Motor neuron (in vitro differentiated cells): ENCODE measurements at places on chromosomes 7 and 10.
A peak's percentile ranks its signal among the peaks of the same experiment; 100 is the strongest.

DNA sequence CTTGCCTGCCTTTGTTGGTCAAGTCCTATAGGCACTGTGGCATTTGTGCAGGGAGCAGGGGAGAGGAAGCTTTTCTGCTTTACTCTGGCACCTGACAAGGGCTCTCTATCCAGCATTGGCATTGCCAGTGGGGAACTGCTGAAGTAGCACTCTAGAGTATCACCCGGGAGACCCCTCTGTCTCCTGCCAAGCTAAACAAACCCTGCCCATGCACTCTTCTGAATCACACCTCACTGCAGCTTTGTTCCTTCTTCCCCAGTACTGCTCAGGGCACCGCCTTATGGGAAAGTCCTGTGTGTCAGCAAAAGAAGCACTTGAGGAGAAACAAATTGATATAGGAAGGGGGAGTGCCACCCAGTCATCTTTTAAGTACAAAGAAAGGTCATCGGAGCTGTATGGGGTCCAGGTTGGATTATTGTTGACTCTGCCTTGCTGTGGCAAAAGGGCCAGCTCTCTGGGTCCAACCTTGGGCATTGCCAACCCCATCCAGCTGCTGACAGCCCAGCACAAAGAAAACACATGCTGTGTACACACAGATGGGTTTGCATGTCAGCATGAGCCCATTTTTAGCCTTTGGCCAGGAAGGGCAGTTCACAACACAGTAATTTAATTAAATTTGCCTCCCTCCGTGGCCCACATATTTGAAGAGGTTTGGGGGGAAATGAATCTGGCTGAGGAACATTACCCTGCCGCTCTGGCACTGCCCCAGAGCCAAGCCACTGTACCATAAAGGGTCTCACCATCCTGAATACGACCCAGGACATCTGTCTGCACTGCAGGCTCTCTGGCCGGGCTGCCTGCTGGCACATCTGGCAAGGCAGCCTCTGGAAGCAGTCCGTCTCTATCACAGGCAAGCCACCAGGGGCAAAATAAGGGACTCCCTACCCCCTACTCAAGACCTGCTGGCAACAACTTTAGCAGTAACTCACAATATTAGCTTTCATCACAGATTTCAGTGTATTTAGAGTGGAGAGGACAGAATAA, 13.1 kb downstream of the LRRC4 start:
- no peak for ATAC-seq

GRCh38 chr7:48621076-48621475, 303.3 kb upstream of the CDC14C start:
- ATAC-seq, result no peak

GRCh38 chr10:102406815-102407214, 11.3 kb downstream of the NFKB2 start:
- ATAC-seq, result no peak

- no peak for ATAC-seq
Measured at GRCh38 chr7:85695533-85695932, 508.7 kb upstream of the SEMA3D start.

DNA sequence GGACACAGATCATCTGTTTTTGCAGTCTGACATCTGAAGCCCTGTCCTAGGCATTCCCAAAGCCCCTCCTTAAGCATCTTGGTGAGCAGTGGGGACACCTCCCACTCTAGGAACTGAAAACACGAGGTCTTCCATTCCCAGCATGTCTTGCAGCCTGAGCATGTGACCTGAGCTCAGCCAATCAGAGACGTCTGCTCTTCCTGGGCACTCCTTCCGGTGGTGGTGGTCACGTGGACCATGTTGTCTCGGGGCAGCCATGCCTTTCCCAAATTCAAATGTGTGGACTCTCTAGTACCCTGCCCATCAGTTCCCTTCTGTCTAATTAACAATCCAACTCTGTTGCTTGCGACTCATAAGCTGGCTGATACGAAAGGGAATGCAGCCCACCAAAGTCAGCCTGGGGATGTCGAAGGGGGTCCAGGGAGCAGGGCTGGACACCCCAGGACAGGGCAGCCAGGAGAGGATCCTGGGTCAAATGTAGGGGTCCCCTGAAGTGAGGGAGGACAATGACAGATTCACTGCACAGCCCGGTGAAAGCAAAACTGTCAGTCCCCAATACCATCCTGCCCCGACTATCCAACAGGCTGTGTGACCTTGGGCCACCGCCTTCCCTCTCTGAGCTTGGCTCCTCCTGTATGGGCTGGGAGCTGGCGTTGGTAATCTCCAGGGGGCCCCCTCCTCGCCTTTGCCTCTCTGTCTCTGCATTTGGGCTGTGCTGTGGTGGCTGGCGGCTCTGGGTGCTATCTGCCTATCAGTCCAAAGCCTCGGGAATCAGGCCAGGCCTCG, 57.4 kb upstream of the BAIAP2L1 start:
- no peak for ATAC-seq

DNA sequence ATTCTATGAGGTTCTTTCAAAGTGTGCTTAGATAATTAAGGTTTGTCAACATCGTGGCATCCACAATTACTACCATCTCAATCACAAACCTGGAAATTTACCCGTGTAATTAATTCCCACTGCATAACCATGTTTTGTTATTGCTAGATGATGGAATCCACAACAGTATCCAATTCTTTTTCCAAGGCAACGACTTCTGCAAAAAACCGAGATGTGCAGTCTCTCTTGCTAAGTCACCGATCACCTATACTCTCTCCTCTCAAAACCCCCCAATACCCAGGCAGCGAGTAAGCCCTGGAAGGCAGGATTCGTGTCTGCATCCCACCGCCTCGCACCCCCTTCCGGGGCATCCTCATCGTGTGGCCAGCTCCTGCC, 678 bp upstream of the EIF4H start:
- no peak for ATAC-seq

- ATAC-seq, result peak; percentile 27
Measured at GRCh38 chr10:120989996-120990598, 138.9 kb downstream of the WDR11 start.

GRCh38 chr7:153584132-153584531, 468.1 kb upstream of the DPP6 start:
- no peak for ATAC-seq

- no peak for ATAC-seq
Measured at GRCh38 chr7:151800391-151800790, 76.5 kb downstream of the PRKAG2 start.

GRCh38 chr10:6027929-6028328, 34.2 kb downstream of the IL2RA start:
- ATAC-seq, result no peak

- ATAC-seq, result no peak
Measured at GRCh38 chr7:133364959-133365690, 112.2 kb downstream of the EXOC4 start.

DNA sequence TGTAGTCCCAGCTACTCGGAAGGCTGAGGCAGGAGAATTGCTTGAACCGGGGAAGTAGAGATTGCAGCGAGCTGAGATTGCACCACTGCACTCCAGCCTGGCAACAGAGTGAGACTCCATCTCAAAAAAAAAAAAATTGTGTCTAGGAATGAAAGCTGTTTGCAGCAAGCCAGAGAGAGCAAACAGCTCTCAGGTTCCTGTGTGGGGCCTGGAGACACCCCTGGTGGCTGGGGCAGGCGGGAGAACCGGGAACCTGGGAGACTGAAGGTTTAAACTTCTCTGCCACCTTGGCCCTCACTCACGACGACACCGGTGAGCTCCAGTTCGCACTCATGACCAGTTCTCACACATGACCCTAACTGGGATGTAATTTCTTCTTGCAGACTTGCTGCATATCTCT, 13.2 kb upstream of the UNCX start:
- no peak for ATAC-seq

GRCh38 chr10:3588816-3589215, 196.2 kb downstream of the KLF6 start:
- no peak for ATAC-seq

DNA sequence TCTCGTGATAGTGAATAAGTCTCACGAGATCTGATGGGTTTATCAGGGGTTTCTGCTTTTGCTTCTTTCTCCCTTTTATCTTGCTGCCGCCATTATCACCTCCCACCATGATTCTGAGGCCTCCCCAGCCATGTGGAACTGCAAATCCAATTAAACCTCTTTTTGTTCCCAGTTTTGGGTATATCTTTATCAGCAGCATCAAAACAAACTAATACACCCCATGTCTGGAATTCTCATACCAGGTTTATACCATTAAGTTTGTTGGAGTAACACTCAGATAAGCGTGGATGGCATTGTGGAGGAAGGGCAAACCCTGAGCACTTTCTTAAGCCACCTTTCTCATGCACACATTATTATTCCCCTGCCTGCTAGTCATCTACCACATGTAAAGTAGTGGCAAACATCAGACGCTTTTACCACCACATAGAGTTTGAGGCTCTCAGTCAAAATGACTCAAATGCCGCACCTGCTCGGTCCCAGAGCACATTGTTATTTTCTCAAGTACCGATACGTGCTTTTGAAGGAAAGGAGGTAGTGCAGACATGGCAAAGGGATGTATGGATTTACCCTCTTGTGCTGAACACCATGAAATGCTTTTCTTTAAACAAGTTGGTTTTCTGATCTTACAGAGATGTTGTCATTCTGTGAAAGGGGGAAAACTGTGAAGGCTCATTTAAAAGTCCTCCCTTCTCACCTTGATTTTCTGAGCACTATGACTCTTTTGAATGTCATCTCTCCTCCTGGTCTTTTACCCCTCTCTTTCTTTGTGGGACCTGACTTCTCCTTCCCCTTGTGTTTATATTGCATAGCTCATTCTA, 429.7 kb downstream of the EXOC4 start:
- no peak for ATAC-seq

- no peak for ATAC-seq
Measured at GRCh38 chr10:123890226-123890625, 1.4 kb downstream of the CPXM2 start.

- ATAC-seq, result peak; percentile 89
Measured at GRCh38 chr10:26269754-26270153, 53.2 kb downstream of the GAD2 start.

GRCh38 chr7:66768865-66769832, 28.6 kb downstream of the RABGEF1 start:
- no peak for ATAC-seq

DNA sequence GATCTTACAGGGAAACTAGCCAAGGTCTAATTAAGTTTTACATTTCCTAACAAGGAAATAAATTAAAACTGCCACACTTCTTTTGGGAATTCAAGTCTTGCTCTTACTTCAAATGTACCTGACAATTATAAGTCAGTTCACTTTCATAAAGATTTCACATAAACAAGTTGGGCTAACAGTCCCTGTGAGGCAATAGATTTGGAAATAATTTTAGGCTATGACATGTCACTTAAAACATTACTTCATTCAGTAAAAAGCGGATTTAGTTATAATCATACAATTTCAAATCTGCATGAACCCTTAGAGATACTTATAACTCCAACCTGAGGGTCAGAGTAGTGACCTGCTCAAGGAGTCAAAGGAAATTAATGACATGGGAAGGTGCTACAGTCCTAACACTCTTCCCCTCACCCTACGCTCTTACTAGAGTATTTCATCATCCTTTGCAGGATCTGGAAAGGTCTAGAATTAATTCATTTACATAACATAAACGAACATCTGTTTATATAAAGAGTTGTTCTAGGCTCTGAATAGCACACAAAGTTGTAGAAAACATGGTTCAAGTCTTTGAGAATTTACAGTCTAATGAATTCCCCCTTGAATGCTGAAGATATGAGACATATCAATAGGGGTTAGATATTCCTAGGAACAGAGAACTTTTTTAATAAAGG, 32.3 kb upstream of the DNAJB12 start:
- peak; percentile 45 for ATAC-seq

DNA sequence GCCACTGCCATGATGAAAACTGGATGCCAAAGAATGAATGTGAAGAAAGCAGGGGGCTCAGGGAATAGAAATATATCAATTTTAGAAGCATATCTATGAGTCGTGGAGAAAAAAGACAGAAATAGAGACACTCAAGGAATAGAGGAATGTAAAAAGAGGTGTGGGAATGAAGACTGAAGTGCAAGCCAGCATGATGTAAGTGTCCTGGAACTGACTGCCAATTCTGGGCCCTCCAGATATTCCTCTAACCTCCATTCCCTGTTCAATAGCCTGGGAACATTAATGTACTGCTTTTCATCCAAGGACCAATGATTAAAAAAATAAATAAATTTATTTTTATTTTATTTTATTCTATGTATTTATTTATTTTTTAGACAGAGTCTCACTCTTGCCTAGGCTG, 40.6 kb downstream of the NEBL start:
- no peak for ATAC-seq

- ATAC-seq, result no peak
Measured at GRCh38 chr7:91636129-91636724, 244.3 kb downstream of the MTERF1 start.

DNA sequence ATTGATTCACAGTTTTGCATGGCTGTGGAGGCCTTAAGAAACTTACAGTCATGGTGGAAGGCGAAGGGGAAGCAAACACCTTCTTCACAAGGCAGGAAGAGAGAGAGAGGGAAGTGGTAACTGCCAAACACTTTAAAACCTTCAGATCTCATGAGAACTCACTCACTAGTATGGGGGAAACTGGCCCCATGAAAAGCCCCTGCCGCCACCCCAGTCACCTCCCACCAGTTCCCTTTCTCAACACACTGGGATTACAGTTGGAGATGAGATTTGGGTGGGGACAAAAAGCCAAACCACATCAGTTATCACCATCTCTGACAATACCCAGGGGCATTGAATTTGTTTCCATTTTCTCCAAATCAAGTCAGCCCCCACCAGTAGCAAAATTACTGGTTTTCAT, 740.4 kb downstream of the GATA3 start:
- no peak for ATAC-seq

- ATAC-seq, result peak; percentile 44
Measured at GRCh38 chr7:36986511-36986933, 262.2 kb upstream of the AOAH start.

DNA sequence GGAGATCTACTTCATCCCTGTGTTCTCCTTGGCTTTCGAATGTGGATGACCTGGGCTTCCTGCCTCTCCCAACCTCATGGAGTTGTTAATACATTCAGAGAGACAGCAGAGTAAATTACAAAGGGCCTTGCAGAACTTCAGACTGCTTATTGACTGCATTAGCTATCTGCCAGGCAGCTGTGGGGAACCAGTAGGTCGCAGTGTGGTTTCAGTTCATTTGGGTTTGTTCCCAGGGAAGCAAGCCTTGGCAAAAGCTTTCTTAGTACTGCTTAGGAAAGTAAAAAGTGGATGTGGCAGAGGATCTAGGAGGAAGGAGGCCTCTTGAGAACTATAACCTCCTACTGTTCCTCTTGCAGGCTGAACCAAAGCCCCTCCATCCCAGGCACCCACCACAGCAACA, 9.2 kb downstream of the NPFFR1 start:
- no peak for ATAC-seq

DNA sequence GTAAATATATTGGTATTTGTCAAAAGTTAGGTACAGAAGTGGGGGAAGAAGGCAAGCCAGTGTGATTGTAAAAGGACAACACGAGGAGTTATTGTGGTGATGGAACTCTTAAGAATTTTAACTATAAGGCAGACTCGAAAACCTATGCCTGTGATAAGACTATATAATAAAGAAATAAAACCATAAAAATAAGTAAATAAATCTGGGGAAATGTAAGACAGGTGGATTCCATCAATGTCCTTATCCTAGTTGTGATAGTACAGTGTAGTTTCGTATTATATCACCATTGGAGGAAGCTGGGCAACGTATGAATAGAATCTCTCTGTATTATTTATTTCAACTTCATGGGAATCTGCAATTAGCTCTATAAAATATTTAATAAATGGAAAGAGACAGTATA, 395.7 kb downstream of the CDC14C start:
- ATAC-seq, result no peak

GRCh38 chr10:11073410-11073809, 55.7 kb downstream of the CELF2 start:
- ATAC-seq, result no peak
